Brain pericyte (primary cell): ENCODE measurements at places on chromosomes 7 and 10.

GRCh38 chr10:72126184-72126871 is 38.0 kb upstream of the SPOCK2 start:
- DNase-seq = peak; percentile 26

DNA sequence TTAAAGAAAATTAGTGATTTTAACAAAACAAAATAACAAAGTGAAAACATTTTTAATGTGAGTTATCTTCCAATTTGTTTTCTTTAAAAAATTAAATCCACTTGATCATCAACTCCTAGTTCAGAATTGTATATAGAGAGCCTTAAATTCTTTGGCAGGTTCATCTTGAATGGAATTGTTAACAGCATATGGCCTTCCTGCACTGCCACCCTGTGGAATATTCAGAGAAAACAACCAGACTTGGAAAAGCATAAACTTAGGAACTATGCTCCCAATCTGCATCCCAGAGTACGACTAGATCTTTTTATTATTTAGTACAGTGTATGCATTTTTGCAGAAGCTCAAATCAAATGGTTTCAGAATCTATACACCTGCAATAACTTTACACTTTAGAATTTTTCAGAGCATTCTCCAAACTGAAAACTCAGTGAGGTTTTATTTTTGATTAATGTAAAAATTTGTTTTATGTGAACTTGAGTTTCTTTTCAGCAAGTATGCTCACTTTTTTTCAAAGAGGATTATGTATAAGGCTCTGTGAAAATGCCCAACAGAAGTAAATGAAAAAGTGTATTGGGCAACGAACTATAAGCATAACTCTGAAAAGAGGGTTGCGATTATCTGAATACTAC is 44.9 kb upstream of the ANK3 start:
- no peak for DNase-seq

- peak; percentile 82 for DNase-seq
Observed at GRCh38 chr7:105691680-105692564, 110.6 kb upstream of the EFCAB10 start.

- DNase-seq = no peak
Observed at GRCh38 chr10:103790580-103790979, 64.8 kb downstream of the SH3PXD2A start.
